ENCODE measurements at places on chromosomes 5 and 9.

- DNase-seq, result no peak
Observed at GRCh38 chr5:171846323-171846722, 60.7 kb downstream of the SMIM23 start.

- DNase-seq, result peak; percentile 81
Observed at GRCh38 chr5:134466241-134467069, 54.8 kb upstream of the CDKN2AIPNL start.

- DNase-seq, result no peak
Observed at GRCh38 chr5:150534811-150535210, 26.9 kb downstream of the NDST1 start.

GRCh38 chr5:114657342-114658130 is 295.7 kb downstream of the KCNN2 start:
- no peak for DNase-seq

GRCh38 chr5:147040856-147041255 is 162.3 kb upstream of the PPP2R2B start:
- DNase-seq, result no peak

DNA sequence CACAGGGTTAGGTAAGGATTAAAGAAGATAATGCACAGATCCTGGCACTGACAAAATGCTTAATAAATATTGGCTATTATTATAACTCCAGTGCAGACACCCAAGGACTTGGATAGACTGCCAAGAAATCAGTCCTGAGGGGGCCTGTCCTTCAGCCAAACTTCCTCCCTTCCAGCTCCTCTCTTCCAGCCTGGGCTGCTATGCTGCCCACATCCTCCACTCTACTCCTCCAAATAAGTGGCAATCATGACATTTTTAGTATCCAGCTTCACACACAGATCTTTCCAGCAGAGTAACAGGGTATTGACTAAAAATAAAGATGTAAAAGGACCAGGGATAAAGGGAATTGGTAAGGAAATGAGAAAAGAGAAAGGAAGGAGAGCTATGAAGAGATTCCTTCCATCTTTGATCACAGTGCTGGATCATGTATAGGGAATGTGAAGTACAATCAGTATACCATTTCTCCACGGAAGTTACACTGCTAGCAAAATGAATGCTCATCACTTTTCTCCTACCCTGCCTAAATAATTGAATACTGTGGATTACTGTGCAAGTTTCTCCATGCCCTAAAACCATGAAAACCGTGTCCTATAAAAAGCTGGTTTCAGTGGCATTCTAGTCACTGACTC is 136.0 kb upstream of the OSMR start:
- no peak for DNase-seq

GRCh38 chr9:36665387-36665786 is 92.7 kb downstream of the MELK start:
- DNase-seq, result no peak

GRCh38 chr5:75481024-75481423 is 30.4 kb downstream of the CERT1 start:
- no peak for DNase-seq

- no peak for DNase-seq
Observed at GRCh38 chr5:30030101-30030500, 1163.4 kb upstream of the CDH6 start.

DNA sequence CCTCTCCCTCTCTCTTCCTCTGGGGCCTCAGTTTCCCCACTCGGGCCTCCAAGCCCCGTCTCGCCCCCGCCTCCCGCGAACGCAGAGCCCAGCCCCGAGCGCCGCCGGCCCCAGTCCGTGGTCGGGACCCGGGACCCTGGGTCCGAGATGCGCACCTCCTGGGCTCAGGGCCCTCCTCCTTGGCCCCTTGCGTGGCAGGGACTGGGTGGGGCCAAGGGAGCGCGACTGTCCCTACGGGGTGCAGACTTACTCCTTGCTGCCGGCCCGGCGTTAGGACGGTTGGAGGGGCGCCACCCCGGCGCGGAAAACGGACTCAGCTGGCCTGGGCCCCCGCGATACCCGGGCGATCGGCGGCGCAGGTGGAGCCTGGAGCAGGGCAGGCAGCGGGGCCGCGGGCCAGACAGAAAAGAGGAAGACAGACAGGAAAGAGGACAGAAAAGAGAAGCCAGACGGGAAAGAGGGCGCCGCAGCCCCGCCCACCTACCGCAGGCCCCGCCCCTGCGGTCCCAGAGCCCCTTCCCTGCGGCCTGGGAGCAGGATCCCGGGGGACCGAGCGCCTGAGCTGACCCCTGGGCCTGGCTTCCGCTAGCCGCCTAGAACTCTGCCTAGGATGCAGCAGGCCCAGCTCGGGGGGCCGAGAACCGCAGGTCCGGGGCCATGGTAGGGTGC is at the start of gene GBGT1:
GBGT1 (minus strand) TSS at position 411 of the 669 bp plus-strand sequence. CDS start 1,502 bp downstream, outside the sequence.
- peak; percentile 86 for DNase-seq

- DNase-seq, result no peak
Observed at GRCh38 chr5:27462936-27463335, 424.6 kb upstream of the CDH9 start.

GRCh38 chr9:13437866-13438265 is 158.4 kb upstream of the MPDZ start:
- DNase-seq, result no peak

DNA sequence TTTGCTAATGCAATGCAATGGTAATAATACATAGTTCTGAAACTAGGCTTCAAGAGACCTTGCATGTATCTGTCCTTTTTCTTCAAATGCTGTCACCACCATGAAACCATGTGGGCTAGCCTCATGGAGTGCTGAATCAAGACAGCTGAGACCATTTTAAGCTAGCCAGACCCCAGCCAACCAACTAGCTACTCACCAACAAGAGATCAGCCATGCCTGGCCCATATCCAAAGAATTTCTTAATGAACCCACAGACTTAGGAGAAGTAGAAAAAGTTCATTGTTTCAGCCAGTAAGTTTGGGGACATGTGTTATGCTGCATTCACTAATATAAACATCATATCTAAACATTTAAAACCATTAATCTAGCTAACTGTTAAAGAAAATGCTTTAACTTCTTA is 139.8 kb upstream of the EDIL3 start:
- no peak for DNase-seq

GRCh38 chr9:127918183-127919107 is 1.6 kb upstream of the ST6GALNAC4 start:
- DNase-seq, result no peak

DNA sequence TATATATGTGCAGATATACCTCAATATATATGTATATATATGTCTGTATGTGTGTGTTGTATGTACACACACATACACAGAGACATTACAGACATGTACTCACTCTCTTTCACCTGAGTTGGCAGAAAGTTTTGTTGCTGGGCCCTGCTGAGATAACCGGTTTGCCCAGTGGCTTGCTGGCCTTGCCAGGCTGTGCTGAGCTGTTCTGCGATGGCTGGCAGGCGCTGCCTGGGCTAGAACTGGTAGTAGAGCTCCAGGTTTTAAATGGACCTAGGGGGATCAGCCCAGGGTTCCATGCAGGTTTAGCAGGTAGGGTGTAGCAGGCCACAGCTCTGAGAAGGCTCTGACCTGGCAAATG is 394.3 kb downstream of the GADD45G start:
- DNase-seq, result no peak

DNA sequence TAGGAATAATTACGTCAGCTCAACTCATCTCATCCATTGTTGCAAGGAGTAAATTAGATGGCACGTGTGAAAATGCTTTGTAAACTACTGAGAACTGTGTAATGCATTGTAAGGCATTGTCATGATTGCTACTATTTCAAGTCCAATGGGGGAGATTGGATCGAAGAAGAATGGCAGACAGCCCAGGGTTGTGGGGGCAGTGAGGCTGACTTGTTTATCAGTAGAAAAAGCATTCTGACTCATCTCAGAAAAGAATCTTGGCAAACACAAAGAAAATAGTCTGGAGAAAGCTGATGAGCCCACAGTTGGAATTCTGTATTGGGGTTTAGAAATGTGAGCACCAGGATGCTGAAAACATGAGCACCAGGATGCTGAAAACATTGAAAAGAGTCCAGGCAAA is 28.0 kb upstream of the DAP start:
- DNase-seq, result no peak

DNA sequence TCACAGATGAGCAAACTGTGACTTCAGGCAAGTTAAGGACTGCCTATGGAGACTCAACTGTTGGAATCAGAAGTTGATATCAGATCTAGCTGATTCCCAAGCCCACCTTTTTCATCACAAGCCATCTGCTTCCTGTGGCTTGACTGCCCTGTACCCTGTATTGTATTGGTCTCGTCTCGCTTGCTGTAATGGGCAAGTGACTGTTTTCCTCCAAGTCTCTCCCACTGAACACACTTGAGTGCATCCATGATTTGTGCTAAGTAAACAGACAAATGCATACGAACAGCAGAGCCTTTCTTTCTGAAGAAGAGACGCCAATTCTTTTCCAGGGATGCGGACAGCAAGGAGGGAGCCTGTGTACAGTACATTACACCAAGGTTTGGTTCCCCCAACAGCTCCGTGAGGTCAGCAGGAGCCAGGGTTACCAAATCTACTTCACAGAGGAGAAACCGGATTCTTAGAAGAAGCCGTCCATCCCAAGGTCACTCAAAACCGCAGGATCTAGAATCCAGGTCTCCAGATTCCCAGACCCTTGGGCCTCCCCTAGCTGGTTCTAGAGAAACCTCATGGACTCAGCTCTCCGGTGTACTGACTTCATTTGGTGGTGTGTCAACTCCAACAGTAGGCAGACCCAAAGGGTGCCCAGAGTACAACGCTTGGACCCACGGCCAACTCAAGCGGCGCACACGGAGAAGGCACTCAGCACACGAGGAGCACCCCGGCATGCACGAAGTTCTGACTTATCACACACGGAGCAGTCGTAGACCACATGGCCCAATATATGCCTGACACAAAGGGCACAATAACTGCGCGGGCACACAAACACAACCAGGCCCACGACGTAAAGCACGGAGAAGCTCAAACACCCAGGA is 1.1 kb downstream of the BAG1 start:
- DNase-seq, result peak; percentile 26

DNA sequence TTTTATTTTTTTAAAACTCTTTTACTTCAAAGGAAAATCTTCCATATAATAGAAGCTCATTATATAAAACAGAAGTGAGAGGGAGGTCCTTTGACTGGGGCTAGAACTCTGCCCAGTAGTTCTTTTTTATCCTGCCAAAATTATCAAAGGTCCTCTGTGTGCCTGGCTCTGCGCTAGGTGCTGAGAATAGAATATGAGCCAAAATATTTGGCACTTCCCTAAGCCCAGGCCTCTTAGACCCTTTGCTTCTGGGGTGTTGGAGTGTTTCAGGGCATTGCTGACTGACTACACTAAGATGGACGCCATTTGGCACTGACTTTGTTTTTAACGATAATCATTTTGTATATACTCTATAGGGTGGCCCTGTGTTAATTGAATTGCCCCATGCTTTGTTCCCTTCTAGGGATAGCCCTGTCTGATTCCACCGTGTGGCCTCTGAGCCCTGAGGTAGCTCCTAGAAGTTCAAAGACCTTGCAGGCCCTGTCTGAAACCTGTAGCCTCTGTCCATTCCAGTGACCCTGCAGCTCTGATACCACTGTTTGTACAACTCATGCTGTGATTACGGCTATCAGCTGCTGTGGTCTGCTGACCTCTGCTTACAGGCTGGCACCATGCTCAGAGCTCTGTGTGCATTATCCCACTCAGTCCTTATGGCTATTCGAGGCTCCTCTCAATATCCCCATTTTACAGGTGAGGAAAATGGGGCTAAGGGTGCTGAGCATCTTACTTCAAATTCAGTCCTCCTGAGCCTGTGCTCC is 84.3 kb upstream of the SHB start:
- no peak for DNase-seq

- no peak for DNase-seq
Observed at GRCh38 chr9:126459126-126459525, 132.5 kb downstream of the MVB12B start.

DNA sequence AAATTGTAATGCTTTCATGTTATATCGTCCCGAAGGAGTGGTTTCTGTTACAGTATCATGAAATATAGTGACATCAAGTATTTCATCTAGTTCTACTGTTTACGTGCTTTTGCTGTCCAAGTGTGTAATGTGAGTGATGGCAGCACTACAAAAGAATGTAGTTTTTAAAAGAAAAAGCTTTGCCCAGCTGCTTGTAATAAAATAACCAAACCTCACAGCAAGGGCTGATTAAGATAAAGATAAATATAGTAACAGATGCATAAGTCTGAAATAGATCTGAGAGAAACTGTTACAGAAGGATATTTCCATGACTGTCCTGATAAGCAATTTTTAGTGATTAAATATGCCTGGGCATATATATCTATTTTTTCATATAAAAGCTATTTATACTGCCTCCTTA is 106.4 kb downstream of the AUH start:
- no peak for DNase-seq

DNA sequence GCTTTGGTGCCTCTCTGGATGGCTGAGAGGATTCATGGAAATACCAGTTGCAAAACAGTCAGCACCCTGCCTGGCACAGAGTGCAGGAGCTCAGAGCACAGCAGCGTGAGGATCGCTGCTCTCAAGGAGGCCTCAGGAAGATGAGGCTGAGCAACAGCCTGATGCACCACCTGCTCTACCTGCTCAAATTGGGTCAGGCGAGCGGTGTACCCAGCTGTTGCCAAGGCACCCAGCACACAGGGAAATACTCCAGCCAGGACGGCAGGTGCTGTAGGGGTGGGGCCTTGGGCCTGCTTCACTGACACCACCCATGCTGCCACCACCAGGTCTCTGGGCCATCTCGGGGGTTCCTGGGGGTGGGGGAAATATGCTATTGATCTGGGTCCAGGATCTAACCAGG is 4.3 kb downstream of the EEIG1 start:
- DNase-seq, result no peak

DNA sequence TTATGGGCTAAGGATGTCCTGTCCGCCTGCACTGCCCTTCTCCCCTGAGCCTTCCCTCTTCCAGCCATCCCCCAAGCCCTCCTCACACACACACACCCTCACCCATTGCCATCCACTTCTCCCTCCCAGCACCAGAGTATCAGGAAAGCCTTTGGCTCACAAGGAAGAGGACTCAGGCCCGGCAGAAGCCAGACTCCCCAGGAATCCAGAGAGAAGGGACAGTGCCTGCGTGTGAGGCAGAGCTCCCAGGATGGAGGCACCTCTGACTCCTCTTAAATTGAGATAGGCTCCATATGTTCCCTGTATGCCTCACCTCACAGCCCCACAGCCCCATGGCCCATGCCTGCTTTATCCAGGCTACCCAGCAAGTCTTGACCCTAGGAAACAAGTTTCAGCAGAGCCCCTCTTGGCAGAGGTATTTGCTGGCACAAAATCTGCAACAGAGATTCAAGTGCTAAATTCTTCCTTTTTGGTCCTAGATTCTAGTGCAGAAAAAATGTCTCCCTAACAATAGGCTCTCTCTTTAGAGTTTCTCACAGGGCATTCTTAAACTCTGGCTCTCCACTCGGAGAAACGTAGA is 761 bp downstream of the IL17B start:
- DNase-seq, result no peak

GRCh38 chr9:93166699-93167098 is 17.2 kb upstream of the WNK2 start:
- no peak for DNase-seq

- no peak for DNase-seq
Observed at GRCh38 chr5:1936413-1936812, 53.7 kb upstream of the IRX4 start.

DNA sequence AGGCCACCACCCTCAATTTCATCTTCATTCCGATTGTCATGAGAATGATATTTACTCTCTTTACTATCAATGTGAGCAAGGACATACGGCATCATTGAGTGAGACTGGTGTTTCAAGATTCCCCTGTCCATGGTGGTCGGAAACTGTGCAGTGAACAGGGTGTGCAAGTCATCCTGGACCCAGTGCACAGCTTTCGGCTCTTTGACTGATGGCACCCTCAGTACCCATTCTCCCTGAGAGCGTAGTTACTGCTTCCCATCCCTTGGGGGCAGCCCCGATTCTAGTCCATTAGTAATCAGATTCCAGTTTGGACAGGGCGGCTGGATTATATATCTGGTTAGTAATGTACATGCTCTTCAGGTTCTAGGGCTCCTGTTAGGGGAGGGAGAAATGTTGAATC is 61.7 kb upstream of the SUB1 start:
- peak; percentile 28 for DNase-seq

All from Kasumi-1 (cell line).